ENCODE measurements at places on chromosomes 13 and 19. TPM values are rescaled to one million over a fixed set of nuclear protein-coding genes. Genes with fewer than 3 reads are reported as not detected.

TNFRSF19 gene
- polyA plus RNA-seq: 2.7 TPM

C19orf38 gene
- 1.00 TPM for polyA plus RNA-seq

GPR12 gene
- 0.05 TPM for polyA plus RNA-seq

PTGIR gene
- 1.7 TPM for polyA plus RNA-seq

ALOX5AP gene
- polyA plus RNA-seq: 36.4 TPM

LGALS13 gene
- not detected for polyA plus RNA-seq

GRCh38 chr19:3404324-3405260 lies 38.2 kb downstream of the NFIC start:
- H3K36me3 ChIP-seq: no peaks in the 10 kb centered on the region
- H3K27me3 ChIP-seq: no peaks in the 10 kb centered on the region
- peak overlapping the region; percentile 36 for H3K4me3 ChIP-seq
- DNase-seq: peak; percentile 94
- peak overlapping the region; percentile 100 for H3K27ac ChIP-seq

GRCh38 chr19:46624958-46625661 lies at the start of gene PTGIR:
Gene PTGIR (minus strand): TSS chr19:46625089. CDS start chr19:46624225, 864 bp downstream.
- no peaks in the 10 kb centered on the region for H3K27me3 ChIP-seq
- peak within 1 kb of the TSS; percentile 40 for H3K4me3 ChIP-seq

DNA sequence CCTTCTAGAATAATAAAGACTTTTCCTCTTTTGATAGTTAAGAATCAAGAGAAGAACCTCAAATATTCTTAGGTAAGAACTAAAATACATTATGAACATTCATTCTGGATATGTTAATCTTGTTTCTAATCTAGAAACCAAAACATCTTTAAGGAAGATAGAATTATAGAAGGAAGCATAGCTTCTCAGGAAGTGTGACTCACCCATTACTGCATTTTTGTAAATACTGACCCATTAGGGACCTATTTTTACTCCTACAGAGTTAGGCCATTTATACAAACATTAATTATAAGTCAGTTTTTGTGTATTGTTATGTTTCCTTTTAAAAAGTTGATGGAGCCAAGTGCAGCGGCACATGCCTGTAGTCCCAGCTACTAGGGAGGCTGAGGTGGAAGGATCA lies 147.1 kb downstream of the NUFIP1 start:
- no peaks in the 10 kb centered on the region for H3K27me3 ChIP-seq
- no peaks in the 10 kb centered on the region for H3K4me1 ChIP-seq
- no peak overlapping the region for H3K4me3 ChIP-seq

DNA sequence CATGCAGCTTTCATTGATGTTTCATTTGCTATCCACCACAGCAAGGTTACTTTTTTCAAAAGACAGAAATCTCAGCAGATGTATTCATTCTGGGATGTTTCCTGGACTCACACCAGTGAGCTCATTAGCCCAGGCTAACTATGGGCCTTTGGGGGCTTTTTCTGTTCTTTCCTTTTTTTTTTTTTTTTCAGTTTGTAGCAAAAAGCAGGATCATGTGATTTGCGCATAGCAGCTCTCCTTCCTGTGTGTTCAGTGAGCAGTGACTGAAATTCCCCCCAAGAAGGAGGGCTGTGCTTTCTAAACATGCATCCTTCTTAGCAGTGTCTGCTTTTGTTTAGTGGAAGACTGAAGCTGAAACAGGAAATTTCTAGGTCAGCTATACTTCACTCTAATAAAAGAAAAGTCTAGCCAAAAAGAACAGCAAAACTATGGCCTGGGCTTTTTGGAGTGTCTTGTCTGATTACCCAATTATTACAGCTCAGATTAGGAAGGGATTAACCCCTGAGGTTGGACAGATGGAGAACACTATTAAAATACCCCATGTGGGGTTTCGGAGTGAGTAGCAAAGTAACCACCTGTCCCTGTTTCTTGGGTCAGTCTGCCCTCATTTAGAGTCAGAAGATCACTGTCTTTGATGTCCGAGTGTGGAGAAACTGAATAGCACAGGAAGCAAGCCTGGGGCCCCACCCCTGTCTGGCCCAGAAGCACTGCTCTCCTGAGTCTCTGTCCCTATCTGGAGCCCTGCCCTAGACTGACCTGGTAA lies 8.9 kb upstream of the AMER2 start:
- peaks cover 5% of the 10 kb centered on the region for H3K27me3 ChIP-seq
- no peaks in the 10 kb centered on the region for H3K4me1 ChIP-seq
- peak; percentile 22 for DNase-seq
- no peaks in the 10 kb centered on the region for H3K36me3 ChIP-seq

- DNase-seq: no peak
- H3K4me3 ChIP-seq: no peak overlapping the region
- peaks cover 29% of the 10 kb centered on the region for H3K27me3 ChIP-seq
- H3K4me1 ChIP-seq: no peaks in the 10 kb centered on the region
- no peak overlapping the region for H3K27ac ChIP-seq
- H3K36me3 ChIP-seq: no peaks in the 10 kb centered on the region
Measured at GRCh38 chr13:110115591-110115990, 191.4 kb downstream of the COL4A1 start.

- DNase-seq: peak; percentile 98
- H3K4me1 ChIP-seq: peaks cover 31% of the 10 kb centered on the region
- H3K27me3 ChIP-seq: no peaks in the 10 kb centered on the region
- peak within 1 kb of the TSS; percentile 94 for H3K27ac ChIP-seq
Measured at GRCh38 chr13:45464687-45465453, at the start of gene COG3. Gene COG3 (plus strand): TSS chr13:45464939. CDS start chr13:45465037, 98 bp downstream.

DNA sequence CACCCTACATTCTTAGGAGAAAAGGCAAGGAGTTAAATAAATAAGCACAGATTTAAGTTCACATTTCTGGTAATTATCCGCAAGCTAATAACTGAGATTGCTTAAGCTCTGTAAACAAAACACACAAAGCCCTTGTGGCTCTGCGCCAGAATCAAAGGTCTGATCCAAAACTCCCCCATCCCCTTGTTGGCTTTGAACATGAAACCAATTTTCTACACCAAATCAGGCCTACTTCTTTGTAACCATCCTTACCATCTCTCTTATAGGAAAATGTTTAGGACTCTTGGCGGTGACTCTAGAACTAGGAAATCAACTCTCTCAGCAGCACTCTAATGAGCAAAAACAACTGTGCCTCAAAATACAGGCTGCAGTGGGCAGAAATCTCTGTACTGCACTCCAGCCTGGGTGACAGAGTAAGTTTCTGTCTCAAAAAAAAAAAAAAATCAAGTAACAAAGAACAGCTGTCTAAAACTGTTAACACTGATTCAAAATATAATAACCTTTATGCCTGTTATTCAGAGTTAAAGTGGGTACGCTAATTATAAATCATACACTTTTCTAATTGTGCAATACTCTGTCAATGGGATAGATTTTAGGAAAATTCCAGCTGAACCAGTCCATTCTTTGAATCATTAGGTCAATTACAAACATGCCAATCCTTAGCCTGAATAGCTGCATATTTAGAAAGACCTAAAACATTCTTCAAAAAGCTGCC lies 25.8 kb downstream of the ABCC4 start:
- H3K4me3 ChIP-seq: no peak overlapping the region
- no peaks in the 10 kb centered on the region for H3K36me3 ChIP-seq
- no peak overlapping the region for H3K27ac ChIP-seq
- no peaks in the 10 kb centered on the region for H3K27me3 ChIP-seq

DNA sequence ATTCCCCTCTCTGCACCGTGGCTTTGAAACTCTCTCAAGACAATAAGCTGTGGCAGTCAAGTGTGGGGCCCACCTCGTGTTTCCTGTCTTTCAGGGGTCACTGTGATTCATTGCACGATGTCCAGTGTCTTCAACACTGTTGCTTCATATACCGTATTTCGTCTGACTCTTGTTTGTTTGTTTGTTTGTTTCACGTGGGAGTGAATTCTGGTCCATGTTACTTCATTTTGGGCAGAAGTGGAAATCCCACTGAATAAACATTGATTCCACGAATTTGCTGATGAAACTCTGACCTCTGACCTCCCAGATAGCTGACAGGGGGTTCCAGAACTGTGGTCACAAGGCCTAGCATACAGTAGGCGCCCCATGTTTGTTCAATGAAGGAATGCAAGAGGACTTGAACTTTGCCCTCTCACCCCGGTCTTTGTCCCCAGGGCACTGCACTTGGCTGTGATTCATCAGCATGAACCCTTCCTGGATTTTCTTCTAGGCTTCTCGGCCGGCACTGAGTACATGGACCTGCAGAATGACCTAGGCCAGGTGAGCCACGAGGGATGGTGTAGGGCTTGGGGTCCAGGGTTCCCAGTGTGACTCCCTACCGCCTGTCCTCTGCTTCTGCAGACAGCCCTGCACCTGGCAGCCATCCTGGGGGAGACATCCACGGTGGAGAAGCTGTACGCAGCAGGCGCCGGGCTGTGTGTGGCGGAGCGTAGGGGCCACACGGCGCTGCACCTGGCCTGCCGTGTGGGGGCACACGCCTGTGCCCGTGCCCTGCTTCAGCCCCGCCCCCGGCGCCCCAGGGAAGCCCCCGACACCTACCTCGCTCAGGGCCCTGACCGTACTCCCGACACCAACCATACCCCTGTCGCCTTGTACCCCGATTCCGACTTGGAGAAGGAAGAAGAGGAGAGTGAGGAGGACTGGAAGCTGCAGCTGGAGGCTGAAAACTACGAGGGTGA lies 5.1 kb downstream of the NFKBIB start:
- H3K27me3 ChIP-seq: no peaks in the 10 kb centered on the region
- no peak overlapping the region for H3K4me3 ChIP-seq
- H3K36me3 ChIP-seq: peaks cover 45% of the 10 kb centered on the region
- no peak overlapping the region for H3K27ac ChIP-seq
- no peak for DNase-seq

- H3K27me3 ChIP-seq: no peaks in the 10 kb centered on the region
- H3K4me3 ChIP-seq: no peak overlapping the region
- H3K4me1 ChIP-seq: no peaks in the 10 kb centered on the region
- H3K36me3 ChIP-seq: no peaks in the 10 kb centered on the region
- no peak for DNase-seq
Measured at GRCh38 chr13:54347531-54347930, 1318.9 kb downstream of the OLFM4 start.

DNA sequence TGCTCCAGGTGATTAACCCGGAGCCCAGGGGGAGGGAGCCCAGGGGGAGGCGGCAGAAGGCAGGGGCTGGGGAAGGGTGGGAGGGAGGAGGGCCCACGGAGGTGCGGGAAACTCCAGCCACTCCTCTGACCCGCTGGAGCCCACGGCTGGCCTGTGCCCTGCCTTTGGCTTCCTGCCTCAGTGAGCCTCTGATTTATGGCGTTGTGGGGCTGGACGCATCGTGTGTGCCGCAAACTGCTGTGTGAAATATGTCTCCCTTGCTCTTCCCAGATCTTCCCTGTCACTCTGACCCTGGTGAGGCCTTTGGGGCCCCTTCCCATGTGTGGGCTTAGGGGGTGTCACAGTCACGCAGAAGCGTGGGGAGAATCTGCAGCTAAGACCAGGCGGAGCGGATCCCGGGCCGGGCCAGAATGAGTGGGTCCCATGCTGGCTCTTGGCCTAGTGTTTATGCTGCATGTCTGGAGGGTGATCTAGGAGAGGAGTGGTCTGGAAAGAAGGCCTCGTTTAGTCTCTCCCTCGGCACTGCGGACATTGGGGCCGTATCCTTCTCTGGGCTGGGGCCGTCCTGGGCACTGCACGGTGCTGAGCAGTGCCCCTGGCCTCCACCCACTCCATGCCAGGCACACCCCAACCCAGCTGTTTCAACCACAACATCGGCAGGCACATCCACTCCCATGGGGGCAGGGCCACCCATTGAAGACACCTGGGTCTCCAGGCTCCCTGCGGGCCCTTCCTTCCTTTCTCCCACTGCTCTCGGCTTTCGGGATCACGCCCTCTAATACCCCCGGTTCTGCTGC lies 123.0 kb downstream of the KDM4B start:
- no peaks in the 10 kb centered on the region for H3K27me3 ChIP-seq
- peak overlapping the region; percentile 77 for H3K27ac ChIP-seq
- H3K36me3 ChIP-seq: peaks cover 18% of the 10 kb centered on the region
- H3K4me1 ChIP-seq: peaks cover 8% of the 10 kb centered on the region
- H3K4me3 ChIP-seq: no peak overlapping the region

DNA sequence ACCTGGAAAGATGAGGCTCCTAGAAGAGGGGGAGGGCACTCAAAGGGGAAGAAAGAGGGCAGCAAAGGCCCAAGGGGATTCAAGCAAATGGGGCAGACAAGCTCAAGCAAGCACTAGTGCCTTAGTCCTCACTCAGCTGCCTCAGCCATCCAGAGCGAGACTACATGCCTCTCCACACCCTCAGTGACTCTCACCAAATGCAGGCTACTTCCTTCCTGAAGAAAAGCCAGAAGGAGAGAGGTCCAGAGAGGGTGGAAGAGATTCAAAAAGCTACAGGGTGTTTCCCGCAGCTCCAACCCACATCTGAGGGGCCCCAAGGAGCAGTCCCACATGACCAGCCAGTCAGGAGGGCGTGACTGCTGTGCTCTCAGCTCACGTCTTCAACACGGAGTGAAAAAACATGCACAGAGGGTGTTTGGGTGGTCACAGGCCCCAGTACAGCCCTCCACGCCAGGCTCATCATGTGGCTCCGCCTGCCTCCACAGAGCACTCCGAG lies 40.5 kb downstream of the MIPEP start:
- H3K36me3 ChIP-seq: no peaks in the 10 kb centered on the region
- H3K27me3 ChIP-seq: no peaks in the 10 kb centered on the region
- no peak overlapping the region for H3K4me3 ChIP-seq
- peaks cover 8% of the 10 kb centered on the region for H3K4me1 ChIP-seq
- DNase-seq: no peak
- H3K27ac ChIP-seq: no peak overlapping the region

DNA sequence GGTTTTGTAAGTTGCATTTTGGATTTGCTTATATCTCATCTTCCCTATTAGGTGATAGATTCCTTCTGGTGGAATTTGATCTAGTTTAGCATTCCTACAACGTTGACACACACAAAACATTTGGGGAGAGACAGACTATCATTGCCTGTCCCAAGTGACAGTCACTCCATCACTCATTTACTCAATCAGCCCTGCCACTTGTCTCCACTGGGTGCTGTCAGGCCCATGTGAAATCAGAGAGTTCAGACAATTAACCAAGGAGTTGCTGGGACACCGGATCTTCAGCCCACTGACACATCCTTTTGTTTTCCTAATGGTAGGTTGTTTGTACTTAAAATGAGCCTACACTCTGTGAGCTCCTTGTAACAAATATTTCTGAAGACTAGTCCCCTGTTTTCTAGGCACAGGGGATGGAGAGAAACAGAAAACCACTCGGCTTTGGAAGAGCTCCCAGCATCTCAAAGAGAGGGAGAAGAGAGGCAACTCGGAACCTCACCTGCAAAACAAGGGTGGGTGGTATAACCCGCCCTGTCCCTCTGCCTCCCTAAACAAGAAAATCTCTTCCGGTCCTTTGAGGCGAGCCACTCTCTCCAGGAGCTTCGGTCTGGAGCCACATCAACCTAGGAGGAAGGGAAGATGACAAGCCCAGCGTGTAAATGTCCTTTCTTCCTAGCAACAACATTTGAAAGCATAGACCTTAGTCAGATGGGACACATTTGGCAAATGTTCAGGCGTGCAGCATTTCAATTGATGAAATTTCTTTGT lies 440.9 kb upstream of the KLF12 start:
- no peaks in the 10 kb centered on the region for H3K27me3 ChIP-seq
- peaks cover 7% of the 10 kb centered on the region for H3K4me1 ChIP-seq
- no peak for DNase-seq
- H3K27ac ChIP-seq: no peak overlapping the region
- no peaks in the 10 kb centered on the region for H3K36me3 ChIP-seq
- H3K4me3 ChIP-seq: peak overlapping the region; percentile 43

GRCh38 chr13:66534561-66534960 lies 695.6 kb downstream of the PCDH9 start:
- H3K4me1 ChIP-seq: no peaks in the 10 kb centered on the region
- no peak overlapping the region for H3K4me3 ChIP-seq
- H3K27ac ChIP-seq: no peak overlapping the region
- no peaks in the 10 kb centered on the region for H3K27me3 ChIP-seq

Measured in stomach (tissue), 19 donors.